Effector CD4-positive, alpha-beta T cell (primary cell): ENCODE measurements at places on chromosomes 3 and 15.

DNA sequence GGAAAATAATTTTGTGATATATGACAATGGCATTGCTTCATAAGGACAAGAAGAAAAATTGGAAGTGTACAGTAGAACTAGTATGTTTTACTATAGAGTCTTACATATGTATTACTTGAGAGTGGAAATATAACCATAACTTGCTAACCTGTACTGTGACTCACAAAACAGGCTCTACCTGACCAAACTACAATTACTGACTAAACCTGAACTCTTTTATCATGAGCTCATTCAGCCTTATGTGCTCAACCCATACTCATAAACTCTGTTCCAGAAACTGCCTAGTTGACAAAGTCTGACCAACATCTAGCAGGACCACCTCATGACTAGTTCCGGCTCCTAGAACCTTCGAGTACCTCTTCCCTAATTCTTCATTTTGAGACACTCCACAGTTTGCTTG, 6.3 kb downstream of the CDIN1 start:
- no peak for DNase-seq

DNA sequence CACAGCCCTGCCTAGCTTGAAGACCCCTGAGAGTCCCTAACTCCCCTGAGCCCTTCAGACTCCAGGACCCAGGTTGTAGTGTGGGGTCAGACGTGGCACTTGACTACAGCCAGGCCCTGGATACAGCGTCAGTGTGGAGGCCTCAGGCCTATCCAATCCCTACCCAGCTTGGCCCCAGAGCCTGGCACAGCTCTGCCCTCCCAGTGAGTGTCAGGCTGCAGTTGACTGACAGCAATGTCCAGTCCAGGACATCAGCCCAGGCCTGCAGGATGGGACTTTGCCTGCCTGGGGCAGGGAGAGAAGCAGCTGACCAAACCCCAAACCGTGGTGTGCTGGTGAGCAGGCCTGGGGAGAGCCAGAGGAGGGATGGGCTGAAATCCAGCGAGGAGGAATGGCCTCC, 27.3 kb downstream of the KLF13 start:
- DNase-seq: no peak

DNA sequence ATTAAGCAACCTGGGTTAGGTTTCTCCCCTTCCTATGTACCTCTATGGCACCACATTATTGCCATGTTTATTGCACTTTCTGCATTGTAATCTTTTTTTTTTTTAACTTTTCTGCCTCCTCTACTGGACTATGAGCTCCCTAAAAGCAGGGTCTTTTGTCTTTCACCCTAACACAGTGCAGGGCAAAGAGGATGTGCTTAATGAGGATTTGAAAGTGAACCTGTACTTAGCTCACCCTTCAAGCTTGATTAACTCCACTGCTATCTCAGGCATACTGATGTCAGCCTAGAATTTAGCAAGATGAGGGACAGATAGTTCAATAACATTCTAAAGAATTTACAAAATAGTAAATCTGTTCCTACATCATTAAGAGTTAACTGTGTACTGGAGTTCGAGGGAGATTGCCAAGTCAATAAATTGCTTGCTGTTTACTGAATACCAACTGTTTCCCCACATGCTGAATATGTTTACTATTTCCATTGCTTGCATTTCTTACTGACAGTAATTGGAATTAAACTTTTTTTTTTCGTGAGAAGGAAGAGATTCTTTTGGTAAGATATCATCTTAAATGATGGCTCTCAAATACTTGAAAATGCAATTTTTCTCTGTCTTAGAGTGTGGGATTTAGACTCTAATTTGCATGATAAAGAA, 15.7 kb upstream of the PPARG start:
- DNase-seq: no peak

- no peak for DNase-seq
Measured at GRCh38 chr3:72171463-72171881, 386.5 kb upstream of the PROK2 start.

GRCh38 chr3:6125520-6125919, 735.4 kb upstream of the GRM7 start:
- no peak for DNase-seq

- no peak for DNase-seq
Measured at GRCh38 chr3:179402963-179403362, 48.3 kb downstream of the GNB4 start.

GRCh38 chr3:188534633-188535032, 380.7 kb downstream of the LPP start:
- no peak for DNase-seq

GRCh38 chr15:23472678-23473077, 25.6 kb upstream of the GOLGA6L2 start:
- no peak for DNase-seq

DNA sequence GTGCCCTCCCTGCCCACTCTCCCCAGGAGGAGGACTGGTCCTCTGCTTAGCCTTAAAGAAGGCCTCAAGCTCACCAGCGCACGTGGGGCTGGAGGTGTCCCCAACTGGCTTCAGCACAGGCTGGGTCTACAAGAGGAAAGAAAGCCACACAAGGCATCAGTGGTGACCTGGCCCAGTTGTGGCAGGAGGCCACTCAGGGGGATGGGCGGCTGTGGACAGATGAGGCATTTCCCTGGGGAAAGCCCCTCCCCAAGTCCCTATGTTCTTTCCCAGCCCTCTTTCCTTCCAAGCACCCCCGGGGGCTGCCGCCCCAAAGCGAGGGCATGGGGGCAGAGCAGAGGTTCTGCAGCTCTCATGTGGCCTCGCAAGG, 155.2 kb upstream of the TLE3 start:
- no peak for DNase-seq

DNA sequence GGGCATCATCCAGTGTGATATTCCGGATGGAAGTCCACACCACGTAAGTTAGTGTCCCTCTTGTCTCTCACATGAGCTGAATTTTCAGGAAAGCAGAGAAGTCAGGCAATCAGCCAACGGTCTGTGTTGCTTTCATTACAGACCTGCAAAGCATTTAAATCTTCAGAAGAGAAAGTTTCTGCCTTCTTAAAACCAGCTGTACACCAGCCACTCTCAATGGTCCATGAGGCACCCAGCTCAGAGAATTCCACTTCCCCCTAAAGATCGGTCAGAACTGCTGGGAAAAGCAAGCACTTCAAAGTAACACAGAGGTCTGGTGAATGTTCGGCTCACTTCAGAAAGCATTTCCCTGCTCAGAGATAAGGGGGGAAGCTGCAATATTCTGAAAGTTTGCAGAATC, 903.7 kb downstream of the EPHA3 start:
- DNase-seq: no peak

GRCh38 chr15:67108122-67108961, 42.9 kb downstream of the SMAD3 start:
- DNase-seq: no peak

- no peak for DNase-seq
Measured at GRCh38 chr3:197600796-197601565, 45.2 kb upstream of the BDH1 start.

DNA sequence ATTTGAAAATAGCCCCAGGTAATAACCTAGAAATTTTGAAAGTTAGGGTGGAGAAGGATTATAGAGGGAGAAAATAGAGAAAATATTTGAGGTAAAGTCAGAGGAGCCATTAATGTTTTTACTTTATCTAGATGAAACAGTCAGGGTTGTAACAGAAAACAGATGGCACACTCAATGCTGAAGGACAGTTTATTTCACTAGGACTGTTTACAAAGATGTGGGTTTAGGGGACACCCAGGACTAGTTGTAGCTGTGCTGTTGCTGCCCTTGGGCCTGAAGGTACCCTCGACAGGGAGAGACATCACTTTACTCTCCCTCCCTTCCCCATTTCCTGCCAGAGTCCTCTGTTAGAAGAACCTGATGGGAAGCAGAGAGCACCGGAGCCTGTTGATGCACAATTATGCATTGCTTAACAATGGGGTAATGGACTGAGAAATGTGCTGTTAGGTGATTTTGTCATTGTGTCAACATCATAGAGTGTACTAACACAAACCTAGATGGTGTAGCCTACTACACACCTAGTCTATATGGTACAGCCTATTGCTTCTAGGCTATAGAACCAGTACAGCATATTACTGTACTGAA, 103.8 kb downstream of the GALK2 start:
- no peak for DNase-seq

DNA sequence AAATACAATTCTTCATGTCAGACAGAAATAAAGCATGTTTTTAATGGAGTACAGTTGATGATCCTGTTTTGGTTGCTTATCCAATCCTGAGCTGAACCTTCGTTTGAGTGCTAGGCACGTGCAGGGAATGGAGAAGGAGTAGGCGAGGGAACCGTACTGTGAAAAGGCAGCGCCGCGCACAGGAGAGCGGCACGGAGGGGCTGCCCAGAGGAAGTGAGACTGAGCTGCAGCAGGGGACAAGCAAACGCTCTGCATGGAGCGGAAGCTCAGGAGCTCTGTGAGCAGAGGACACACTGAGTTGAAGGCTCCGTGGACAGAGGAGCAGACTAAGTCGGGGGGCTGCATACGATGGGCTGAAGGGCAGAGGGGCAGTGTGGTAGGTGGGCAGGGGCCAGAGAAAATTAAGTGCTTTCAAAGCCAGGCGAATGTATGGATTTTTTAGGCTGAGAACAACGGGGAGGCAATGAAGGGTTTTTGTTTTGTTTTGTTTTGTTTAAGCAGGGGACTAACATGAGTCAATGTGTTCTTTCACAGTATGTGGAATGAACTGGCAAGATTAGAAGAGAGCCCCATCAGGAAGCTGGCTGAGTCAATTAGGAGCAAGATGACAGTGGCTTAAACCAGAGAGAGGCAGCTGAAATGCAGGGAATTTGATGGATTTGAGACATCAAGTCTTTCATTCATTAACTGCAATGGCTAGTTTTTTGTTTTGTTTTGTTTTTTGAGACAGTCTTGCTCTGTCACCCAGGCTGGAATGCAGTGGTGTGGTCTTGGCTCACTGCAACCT, 23.8 kb upstream of the TM2D3 start:
- no peak for DNase-seq

DNA sequence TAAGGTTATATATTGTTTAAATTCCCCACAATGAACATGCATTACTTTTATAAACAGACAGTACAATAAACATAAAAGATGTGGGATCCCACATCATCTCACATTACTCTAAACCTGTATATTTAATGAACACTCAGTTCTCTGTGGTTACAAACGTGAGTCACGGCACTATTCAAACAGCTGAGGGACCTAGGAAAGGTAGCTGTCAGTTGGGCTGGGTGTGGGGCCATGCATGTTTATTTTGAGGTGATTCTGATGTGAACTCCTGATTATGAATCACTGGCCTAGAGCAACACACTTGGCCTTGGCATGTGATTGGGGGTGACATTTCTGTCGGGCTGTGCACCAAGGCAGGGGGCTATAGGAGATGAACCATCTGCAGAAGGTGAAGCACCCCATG, 147.6 kb upstream of the HACD2 start:
- no peak for DNase-seq

- DNase-seq: peak; percentile 1
Measured at GRCh38 chr3:38000242-38000916, 9.8 kb downstream of the VILL start.

DNA sequence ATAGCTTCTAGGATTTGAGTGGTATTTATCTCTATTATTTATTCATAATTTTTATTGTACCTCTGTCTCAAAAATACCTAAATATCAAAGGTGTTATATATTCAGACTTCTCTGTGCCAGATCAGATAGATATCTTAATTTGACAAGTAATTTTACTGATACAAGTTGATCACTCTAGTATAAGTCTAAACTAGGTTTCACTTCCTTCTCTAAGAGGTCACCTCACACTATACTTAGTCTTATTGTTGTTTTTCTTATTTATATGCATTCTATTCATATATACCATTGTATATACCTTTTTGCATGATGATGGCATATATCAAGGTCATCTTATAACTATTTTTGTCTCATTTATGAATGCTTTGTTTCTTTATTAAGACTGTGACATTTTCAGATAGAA, 26.4 kb upstream of the HGD start:
- DNase-seq: no peak

- no peak for DNase-seq
Measured at GRCh38 chr3:142929890-142930289, 33.6 kb downstream of the PAQR9 start.

DNA sequence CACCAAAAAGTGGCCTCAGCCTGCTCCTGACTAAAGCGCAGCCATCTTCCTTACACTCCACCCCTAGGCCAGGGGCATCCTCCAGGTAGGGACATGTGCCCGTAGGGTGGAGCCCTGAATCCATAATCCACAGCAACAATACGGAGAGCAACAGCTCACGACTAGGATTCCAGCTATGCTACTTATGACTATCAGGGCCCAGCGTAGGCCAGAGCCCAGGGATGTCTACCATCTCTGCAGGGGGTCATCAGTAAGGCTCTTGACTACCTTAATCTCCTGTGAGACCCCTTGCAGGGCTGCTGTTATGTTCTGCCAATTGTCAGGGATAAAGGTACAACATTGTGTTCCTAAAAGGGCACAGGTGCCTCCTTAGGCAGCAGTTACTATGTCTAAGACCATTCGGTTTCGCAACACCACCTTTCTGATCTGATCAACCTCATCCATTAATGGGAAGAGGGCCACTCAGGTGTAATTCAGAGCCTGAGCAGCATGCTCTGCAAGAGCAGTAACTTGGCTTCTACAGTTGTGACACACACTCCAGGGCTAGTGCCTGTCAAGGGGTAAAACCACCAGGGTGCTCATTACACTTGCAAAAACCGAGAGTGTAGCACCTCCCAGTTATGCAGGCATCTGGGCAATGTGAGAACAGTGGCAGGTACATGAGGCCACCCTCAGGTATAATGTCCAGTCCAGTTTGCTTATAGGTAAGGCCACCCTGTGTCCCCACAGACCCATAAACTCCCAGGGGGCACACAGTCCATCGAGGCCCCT, 11.0 kb downstream of the CCRL2 start:
- no peak for DNase-seq

- no peak for DNase-seq
Measured at GRCh38 chr15:60901647-60902046, 327.5 kb downstream of the RORA start.

GRCh38 chr3:75262661-75263060, 401.5 kb upstream of the FRG2C start:
- DNase-seq: no peak

GRCh38 chr3:133277813-133278212, 122.0 kb upstream of the BFSP2 start:
- DNase-seq: no peak

- DNase-seq: no peak
Measured at GRCh38 chr3:36944012-36944640, 728 bp downstream of the TRANK1 start.

- no peak for DNase-seq
Measured at GRCh38 chr3:179970746-179971145, 66.0 kb downstream of the PEX5L start.

DNA sequence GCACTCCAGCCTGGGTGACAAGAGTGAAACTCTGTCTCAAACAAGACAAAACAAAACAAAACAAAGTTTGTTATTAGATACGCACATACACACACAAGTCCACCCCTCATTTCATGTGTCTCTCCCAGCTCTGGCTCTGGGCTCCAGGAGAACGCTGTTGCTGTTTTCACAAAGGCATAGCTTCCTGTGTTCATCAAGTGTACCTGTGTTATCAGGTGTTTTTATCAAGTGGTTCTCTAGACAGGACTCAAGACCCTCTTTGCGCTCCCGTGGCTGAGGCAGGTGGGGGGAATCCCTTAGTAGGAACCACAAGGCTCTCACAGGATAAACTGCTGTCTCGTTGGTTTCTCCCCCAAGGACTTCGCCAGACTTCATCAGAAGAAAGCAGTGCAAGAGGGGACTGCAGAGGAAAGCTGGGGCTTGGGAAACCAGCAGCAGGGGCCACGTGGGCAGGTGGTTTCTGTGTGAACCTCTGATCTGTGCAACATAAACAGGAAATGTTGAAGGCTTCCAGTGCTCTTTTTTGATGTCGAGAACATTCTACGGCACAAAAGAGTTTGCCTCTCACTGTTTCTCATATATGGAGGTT, 6.9 kb upstream of the PPP1R2 start:
- peak; percentile 80 for DNase-seq

- DNase-seq: no peak
Measured at GRCh38 chr3:21783839-21784238, 32.8 kb upstream of the ZNF385D start.
